A549 treated with Mapracorat at 1 μM for 4 hours (cell line): ENCODE measurements at places on chromosomes 4 and X. TPM values are rescaled to one million over a fixed set of nuclear protein-coding genes. Genes with fewer than 3 reads are reported as not detected.

The USP17L12 gene
- not detected in 5 replicates for total RNA-seq

The FRMPD4 gene
- total RNA-seq, result 0.02 to 0.15 TPM (median 0.07 TPM) in 5 replicates

The HEPH gene
- total RNA-seq, result not detected in 5 replicates

The TMPRSS11D gene
- total RNA-seq, result not detected in 5 replicates

The ITGB1BP2 gene
- total RNA-seq, result 0.79 to 1.2 TPM (median 1.0 TPM) in 5 replicates

The TMPRSS11F gene
- total RNA-seq, result not detected in 5 replicates

The SFRP2 gene
- total RNA-seq, result not detected in 5 replicates

The NEUROG2 gene
- not detected in 5 replicates for total RNA-seq

The XK gene
- 0.28 to 0.44 TPM (median 0.40 TPM) in 5 replicates for total RNA-seq

The HNRNPDL gene
- total RNA-seq, result 230 to 388 TPM (median 275 TPM) in 5 replicates

The SYNPO2 gene
- total RNA-seq, result 0.72 to 1.0 TPM (median 0.92 TPM) in 5 replicates

The USP51 gene
- total RNA-seq, result 0.41 to 0.60 TPM (median 0.43 TPM) in 5 replicates

The FABP2 gene
- total RNA-seq, result not detected in 5 replicates

The APOO gene
- 28.2 to 34.2 TPM (median 30.2 TPM) in 5 replicates for total RNA-seq

The FGB gene
- total RNA-seq, result 15.6 to 23.2 TPM (median 16.7 TPM) in 5 replicates

The NXF2B gene
- not detected in 5 replicates for total RNA-seq

The MAGEB2 gene
- total RNA-seq, result not detected in 5 replicates

The CTAG1A gene
- not detected in 5 replicates for total RNA-seq

The RHOXF1 gene
- not detected in 5 replicates for total RNA-seq
